ENCODE measurements at places on chromosomes 16 and 17. TPM values are rescaled to one million over a fixed set of nuclear protein-coding genes. Genes with fewer than 3 reads are reported as not detected.

The ITGA2B gene
- total RNA-seq = 0.26 TPM

The HOXB5 gene
- total RNA-seq = 2.1 TPM

The FN3K gene
- 8.9 TPM for total RNA-seq

The NOS2 gene
- total RNA-seq = not detected

The PARD6A gene
- 4.1 TPM for total RNA-seq

The BCL6B gene
- total RNA-seq = 0.50 TPM
